Lung microvascular endothelial cell (primary cell): ENCODE measurements at places on chromosomes 7 and 10. TPM values are rescaled to one million over a fixed set of nuclear protein-coding genes. Genes with fewer than 3 reads are reported as not detected.

The SLC13A4 gene
- total RNA-seq, result not detected in 2 replicates

- DNase-seq, result no peak
These were observed 630.0 kb upstream of the FOXK1 start for GRCh38 chr7:4052130-4052529.

DNA sequence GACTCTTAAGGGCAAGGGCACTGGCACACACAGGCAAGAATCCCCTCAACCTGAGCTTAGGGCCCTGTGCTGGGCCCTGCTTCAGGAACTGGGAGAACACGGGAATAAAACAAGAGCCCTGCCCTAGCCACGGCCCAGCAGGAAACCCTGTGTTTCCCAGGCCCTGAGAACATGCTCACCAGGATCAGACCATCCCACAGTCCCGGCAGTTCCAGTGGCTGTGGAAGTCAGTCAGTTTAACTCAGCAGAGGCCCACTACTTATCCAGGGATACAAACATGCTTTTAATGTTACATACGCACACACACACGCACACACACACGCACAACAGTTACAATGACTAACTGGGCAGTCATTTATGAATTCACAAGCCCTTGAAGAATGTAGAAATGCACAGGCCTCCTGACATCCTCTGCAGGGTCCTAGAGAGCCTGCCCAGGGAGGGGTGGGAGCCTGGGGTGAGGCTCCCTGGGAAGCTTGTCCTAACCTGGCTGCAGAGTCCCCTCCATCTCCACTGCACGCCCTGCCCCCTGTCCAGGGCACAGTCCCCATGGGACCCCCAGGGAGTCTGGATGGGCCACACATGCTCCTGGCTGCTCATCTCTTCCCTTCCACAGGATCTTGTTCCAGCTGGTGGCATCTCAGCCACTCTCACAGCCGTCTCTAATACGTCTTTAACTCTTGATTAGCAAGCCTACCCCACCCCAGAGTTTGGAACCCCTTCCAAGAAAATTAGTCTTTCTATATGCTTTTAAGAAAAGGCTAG is 97.6 kb downstream of the TCERG1L start:
- DNase-seq, result no peak

The CLRN3 gene
- 0.20 and 0.22 TPM in 2 replicates for total RNA-seq

DNA sequence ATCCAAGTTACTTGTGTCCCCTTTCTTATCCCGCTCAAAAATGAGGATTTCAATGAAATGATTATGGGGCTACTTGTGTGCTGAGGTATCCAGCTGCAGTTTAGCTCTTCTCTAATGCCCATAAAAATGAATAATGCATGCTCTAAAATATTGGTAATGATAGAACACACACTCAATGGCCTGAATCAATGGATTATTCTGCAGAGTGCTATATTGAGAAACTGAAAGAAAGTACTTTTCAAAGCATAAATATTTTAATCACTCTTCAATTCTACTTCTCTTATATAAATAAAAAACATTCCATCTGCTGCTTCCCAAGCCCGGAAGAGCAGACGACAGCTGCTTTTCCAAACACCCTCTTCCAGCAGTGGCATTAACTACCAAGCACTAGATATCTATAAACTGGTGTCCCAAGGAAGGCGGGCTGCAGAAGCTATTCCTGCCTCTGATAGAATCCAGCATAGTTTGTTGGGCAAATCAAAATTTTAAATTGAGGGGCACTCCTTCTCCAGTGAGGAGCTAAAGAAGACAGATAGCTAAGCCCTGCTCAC is 284.9 kb upstream of the AOAH start:
- DNase-seq, result no peak

- DNase-seq, result no peak
These were observed 1372.7 kb downstream of the GATA3 start for GRCh38 chr10:9427209-9427608.

- no peak for DNase-seq
These were observed 57.1 kb downstream of the NXPH1 start for GRCh38 chr7:8490391-8491045.

The TAS2R5 gene
- total RNA-seq, result 0.22 and 0.40 TPM in 2 replicates

DNA sequence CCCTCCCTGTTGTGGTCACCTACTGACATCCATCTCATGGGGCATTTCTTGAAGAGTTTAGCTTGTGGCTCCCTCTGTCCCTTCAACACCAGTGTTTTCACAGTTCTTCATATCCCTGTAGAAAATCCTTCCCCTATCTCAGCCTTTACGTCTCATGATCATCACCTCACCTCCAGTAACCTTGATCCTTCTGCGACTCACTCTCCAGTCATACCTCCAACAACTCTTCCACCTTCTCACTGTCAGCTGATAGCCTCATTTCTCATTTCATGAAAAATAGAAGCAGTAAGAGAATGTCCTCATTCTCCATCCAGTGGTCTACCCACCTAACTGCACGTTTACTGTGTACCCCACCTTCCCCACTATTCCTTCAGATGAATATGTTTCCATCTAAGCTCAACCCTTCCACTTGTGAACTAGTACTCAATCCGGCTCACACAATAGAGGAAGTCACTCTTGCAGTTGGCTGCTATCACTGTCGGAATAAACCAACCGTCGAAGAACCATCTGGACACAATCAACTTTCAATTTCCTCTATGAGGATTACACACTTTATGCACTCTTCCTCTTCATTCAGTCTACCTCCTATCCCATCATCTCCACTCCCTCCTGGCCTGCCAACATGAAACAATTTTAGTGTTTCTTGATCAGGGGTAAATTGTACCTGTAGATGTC is 256.0 kb downstream of the AHR start:
- no peak for DNase-seq

DNA sequence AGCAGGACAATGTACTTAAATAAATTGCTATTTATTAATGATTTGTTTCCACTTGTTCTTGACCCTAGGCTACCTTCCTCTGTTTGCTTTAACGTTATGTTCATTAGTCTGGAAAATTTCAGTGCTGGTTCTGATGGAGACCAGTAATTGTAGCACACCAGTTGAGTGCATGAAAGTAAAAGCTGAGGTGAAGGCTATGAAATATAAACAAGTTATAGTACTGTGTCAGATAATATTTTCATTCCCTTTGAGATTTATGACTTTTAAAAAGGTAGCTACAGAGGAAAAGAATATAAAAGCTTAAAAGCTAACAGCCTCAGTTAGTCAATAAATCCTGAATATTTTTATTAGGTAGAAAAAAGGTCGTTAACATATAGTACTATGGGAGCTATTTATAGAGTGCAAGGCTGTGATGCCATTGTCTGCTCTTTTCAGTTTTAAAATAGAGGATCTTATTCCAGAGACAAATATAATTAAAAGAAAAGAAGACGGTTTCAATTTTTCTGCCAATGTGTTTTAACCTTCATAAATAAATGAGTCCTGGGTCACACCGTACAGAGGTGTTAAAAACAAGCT is 351.8 kb upstream of the ETV1 start:
- no peak for DNase-seq
